ENCODE measurements at places on chromosomes 16 and 17.

DNA sequence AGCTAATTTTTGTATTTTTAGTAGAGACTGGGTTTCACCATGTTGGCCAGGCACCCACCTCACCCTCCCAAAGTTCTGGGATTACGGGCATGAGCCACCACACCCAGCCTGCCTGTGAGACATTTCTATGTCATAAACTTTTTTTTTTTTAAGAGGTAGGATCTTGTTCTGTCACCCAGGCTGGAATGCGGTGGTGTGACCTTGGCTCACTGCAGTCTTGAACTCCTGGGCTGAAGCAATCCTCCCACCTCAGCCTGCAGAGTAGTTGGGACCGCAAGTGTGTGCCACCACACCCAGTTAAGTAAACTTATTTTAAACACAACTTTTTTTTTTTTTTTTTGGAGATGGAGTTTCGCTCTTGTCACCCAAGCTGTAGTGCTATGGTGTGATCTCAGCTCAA lies 47.2 kb downstream of the SCNN1G start:
- DNase-seq: no peak

DNA sequence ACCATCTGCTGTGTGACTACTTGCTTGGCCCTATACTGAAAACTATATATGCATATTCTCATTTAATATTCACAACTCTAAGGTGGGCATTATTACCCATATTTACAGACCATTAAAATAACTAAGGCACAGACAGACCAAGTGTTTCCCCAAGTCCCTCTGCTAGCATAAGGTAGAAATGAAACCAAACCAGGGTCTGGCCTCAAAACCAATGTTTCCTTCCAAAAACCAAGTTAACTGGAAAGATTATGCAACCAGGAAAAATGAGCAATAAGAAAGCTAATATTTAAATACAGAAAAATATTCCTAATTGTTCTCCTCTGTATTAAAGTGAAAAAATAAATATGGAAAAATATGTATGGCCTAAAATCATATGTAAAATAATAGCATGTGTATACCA lies 50.1 kb downstream of the XPO6 start:
- DNase-seq: no peak

DNA sequence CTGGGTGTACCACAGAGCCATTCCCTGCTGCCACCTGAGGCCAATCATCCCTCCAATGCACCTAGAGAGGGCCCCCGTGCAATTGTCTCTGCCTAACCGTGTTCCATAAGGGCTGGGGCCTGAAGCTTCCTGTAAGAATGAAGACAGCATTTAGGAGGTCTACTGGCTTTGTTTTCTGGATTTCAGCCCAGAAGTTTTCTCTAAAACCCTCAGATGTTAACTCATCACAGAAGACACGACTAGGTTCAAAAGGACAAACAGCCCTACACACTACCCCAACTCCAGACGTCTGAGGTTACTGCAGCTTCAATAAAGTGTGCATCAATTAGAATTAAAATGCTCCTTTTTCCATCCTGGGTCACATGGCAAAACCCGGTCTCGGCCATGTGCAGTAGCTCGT lies 10.8 kb upstream of the DRG2 start:
- no peak for DNase-seq

- DNase-seq: no peak
These were observed 415.5 kb upstream of the CDH11 start for GRCh38 chr16:65537336-65537735.

- DNase-seq: no peak
These were observed 29.0 kb upstream of the CLEC3A start for GRCh38 chr16:77993111-77993985.

DNA sequence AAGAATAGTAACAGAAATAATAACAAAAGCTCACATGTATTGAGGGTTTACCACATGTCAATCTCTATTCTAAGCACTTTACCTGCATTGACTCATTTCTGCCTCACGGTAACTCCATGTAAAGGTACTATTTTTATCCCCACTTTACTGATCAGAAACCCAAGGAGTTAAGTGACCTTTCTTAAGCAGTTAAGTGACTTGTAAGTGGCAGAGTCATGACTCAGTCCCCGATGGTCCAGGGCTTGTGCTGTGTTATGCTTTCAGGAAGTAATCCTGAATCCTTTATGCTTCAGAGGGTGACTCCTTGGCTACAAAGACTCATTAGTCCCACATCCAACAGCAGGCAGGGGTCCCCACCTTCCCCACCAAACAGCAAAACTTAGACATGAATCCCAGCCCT lies 66.5 kb downstream of the MRM1 start:
- no peak for DNase-seq

- no peak for DNase-seq
These were observed 117.6 kb downstream of the USP31 start for GRCh38 chr16:23031508-23032098.

DNA sequence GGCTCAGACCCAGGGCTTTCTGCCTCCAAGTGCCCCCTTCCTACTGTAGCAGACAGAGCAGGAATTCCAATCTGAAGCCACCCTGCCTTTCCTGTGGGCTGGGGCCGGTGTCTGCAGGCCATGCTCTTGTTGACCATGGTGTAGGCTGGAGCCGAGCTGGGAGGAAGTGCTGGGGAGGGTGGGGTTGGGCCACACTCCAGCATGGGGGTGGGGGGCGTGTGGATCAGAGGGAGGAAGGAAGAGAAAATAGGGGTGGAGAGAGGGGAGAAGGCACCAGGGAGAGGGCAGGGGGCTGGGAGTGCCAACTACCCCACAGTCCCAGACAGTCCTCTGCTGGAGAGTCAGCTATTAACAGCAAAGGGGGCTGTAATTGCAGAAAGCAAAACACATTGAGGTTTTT lies 54.3 kb upstream of the JPH3 start:
- no peak for DNase-seq

GRCh38 chr16:47604306-47604705 lies 143.2 kb downstream of the PHKB start:
- DNase-seq: no peak

DNA sequence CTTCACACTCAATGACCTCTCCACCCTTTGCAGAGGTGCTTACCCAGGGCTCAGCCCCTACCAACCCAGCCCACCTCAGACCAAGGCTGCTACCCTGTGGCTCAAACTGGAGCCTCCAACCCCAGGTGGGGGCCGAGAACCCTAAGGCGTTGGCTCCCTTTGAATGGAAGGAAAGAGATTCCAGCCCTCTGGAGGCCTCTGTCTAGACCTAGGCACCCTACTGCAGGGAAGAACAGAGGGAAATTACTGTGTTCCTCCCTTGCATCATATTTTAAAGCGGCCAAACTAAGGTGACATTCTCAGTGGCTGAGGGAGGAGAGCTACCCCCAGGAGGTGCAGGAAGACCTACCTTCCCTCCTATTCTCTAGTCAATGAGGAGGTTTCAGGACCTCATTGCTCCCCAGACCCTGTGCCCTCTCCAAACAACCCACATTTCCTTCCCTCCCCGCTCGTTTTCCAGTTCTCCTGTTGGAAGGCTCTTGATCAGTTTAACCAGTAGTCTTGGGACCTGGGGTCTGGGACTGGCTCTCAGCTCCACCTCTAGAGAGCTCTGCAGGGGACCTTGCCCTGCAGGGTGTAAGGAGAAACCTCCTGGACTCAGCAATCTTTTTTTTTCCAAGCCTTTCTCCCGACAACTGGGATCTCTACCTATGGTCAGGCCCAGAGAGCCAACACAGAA lies 5.5 kb upstream of the HOXB8 start:
- DNase-seq: no peak

GRCh38 chr17:78974635-78975591 lies 4.8 kb downstream of the LGALS3BP start:
- DNase-seq: no peak

- no peak for DNase-seq
These were observed 40.7 kb downstream of the PRAC1 start for GRCh38 chr17:48681609-48682008.

GRCh38 chr17:42227849-42228700 lies 33.8 kb upstream of the GHDC start:
- no peak for DNase-seq

- no peak for DNase-seq
These were observed 36.8 kb upstream of the BCAR1 start for GRCh38 chr16:75288181-75288580.

GRCh38 chr17:31581491-31581890 lies 190.0 kb downstream of the RAB11FIP4 start:
- DNase-seq: no peak

- DNase-seq: no peak
These were observed 55.2 kb downstream of the ARSG start for GRCh38 chr17:68346448-68346847.

DNA sequence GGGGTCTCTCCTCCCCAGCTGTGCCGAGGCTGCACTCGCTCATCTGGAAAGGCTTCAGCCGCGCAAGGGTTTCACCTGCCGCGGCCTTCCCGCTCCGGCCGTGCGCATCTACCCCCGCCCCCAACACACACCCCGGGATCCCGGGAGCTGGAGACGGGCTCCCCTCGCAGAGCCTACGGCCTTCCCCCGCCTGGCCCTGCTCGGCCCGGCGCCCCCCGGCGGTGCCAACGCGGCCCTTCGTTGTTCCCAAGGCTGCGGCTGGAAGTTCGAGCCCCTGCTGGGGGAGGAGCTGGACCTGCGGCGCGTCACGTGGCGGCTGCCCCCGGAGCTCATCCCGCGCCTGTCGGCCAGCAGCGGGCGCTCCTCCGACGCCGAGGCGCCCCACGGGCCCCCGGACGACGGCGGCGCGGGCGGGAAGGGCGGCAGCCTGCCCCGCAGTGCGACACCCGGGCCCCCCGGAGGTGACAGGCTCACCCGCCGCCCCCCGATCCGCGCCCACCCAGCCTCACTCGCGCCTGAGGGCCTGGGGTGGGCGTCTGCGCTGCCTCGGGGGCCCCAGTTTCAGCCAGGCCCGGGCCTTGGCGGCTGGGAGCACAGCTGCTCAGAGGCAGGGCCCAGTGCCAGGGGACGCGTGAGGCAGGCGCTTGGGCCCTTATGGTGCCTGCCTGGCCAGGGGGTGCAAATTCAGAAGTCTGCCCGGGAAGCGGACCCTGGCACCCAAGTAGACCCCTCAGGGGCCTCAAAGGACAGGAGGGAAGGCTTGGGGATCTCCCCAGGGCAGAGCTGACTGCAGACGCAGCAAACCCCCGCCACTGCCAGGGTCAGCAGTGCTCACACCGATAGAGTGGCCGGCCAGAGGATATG lies 11.2 kb downstream of the GALK1 start:
- no peak for DNase-seq

DNA sequence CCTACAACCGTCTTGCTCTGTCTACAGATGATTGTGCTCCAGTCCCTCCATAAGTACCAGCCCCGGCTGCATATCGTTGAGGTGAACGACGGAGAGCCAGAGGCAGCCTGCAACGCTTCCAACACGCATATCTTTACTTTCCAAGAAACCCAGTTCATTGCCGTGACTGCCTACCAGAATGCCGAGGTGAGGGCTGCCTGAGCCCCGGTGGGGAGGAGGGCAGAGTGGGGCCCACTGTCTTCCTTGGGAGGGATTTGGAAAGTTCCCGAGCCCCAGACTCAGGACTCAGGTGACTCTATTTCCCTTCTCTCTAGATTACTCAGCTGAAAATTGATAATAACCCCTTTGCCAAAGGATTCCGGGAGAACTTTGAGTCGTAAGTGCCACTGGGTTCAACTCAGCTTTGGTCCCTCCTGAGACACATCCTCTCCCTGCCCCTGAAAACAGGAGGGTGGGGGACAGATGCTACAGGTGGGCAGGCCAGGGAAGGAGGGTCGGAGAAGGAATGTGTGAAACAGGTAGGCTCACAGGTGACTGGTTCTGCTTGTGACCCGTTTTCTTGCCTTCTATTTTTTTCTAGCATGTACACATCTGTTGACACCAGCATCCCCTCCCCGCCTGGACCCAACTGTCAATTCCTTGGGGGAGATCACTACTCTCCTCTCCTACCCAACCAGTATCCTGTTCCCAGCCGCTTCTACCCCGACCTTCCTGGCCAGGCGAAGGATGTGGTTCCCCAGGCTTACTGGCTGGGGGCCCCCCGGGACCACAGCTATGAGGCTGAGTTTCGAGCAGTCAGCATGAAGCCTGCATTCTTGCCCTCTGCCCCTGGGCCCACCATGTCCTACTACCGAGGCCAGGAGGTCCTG lies 11.4 kb downstream of the TBX21 start:
- no peak for DNase-seq

- peak; percentile 39 for DNase-seq
These were observed 952 bp upstream of the PRSS27 start for GRCh38 chr16:2720719-2721633.

- DNase-seq: no peak
These were observed at the start of gene EFNB3 for GRCh38 chr17:7704601-7705268. Gene EFNB3, plus strand, starts transcription at chr17:7705202. Its CDS starts 397 bp downstream, at chr17:7705599.

DNA sequence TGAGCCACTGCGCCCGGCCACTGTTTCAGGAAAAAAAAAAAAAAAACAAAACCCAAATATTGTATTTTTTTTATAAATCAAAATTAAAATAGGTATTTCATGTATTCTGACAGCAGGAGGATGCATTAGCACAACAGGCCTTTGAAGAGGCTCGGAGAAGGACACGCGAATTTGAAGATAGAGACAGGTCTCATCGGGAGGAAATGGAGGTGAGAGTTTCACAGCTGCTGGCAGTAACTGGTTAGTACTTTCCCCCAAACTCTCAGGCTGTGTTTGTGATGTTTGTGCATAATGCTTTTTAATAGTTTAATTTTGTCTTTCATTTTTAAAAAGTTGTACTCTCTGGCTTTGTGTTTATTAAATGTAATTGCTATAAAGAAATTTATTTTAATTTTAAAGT lies 27.6 kb upstream of the PHAF1 start:
- DNase-seq: no peak

DNA sequence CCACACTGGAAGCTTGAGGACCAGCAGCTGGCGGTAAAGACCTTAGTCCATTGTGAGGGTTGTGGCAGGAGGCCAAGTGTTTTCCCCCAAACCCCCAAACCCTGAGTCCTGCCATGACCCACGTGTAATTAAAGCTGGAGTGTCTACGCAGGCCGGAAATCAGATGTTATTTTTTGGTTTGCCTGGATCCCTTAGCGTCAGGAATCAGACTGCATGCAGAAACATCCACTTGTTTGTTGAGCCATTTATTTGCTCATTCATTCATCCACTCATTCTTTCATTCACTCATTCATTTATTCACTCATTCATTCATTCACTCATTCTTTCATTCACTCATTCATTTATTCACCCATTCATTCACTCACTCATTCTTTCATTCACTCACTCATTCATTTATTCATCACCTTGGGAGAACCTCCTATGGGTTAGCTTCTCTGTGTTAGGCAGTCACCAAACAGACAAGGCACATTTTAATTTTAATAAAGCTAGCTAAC lies 313.1 kb downstream of the MAF start:
- DNase-seq: no peak

Measured in iPS DF 6.9 (cell line).